ENCODE measurements at places on chromosomes 12 and 14.
A peak's percentile ranks its signal among the peaks of the same experiment; 100 is the strongest.

- DNase-seq: no peak
Observed at GRCh38 chr14:91295276-91295845, 50.9 kb upstream of the GPR68 start.

- DNase-seq: no peak
Observed at GRCh38 chr14:74360163-74360562, 11.9 kb downstream of the VRTN start.

GRCh38 chr12:65961190-65962035 is 137.1 kb downstream of the HMGA2 start:
- DNase-seq: no peak

- no peak for DNase-seq
Observed at GRCh38 chr12:47781479-47782371, 8.7 kb downstream of the SLC48A1 start.

- DNase-seq: no peak
Observed at GRCh38 chr14:22890416-22890815, 7.4 kb downstream of the REM2 start.

DNA sequence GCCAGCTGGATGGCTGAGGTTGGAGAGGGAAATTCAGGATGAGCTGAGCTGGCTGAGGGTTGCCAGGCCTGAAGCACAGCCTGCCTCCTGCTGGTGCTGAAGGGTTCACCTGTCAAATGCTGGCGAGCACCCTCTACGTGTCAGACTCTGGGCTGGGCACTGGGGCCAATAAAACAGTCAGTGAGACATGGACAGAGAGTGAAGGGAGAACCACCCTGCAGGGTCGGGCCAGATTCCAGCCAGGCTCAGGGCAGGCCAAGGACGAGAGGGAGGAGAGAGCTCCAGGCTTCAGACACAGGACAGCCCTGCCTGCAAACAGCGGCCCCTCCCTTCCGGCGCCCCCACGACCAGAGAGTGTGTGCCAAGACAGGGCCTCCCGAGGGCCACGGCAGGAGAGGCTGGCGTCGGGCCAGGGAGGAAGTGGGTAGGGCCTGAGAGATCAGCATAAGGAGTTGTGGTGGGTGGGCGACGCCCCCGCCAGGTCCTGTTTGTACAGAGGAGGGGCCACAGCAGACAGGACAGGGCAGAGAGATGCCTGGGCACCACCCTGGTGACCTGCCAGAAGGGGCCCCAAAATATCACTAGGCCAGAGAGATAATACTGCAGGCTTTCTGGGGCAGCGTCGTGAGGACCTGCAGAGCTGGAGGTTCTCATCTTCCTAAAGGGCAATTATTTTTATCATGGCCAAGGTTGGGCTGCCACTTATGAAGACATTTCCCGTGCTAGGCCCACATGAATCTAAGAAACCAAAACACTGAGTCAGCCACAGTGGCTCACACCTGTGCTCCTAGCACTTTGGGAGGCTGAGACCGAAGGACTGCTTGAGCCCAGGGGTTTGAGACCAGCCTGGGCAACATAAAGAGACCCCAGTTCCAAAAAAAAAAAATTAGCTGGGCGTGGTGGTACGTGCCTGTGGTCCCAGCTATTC is 73.1 kb upstream of the GPR68 start:
- DNase-seq: peak; percentile 57

GRCh38 chr12:95435355-95435754 is 38.6 kb upstream of the METAP2 start:
- DNase-seq: no peak

- no peak for DNase-seq
Observed at GRCh38 chr14:67831113-67831512, 11.5 kb downstream of the RAD51B start.

DNA sequence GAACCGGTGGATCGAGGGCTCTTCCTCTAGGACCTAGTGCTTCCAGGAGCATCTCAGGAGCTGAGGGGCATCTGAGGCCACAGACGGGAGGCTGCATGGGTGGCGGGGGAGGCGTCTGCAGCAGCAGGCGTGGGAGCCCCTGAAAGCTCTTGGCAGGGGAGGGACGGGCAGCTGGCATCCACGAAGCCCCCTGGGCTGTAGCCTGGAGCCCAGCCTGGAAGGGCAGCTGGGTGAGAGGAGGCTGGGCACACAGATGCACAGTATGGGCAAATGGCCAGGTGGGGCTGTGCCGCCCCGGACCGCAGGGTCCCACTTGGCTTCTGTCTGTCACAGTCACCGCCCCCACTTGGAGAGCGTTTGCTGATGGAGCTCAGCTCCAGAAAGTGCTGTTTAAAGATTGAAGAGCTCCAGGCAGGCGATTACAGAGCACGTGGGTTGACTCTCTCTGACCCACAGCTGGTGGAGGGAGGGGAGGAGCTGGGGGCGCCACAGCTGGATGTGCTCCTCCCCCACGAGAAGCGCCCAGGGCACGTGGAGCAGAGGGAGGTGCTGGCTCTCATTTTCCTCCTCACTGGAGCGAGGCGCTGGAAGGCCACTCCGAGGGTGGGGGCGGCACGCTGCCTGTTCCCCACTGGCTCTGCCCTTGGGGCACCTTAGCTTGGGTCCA is 155.0 kb upstream of the C14orf180 start:
- no peak for DNase-seq
